Uterus (tissue), 4 donors: ENCODE measurements at places on chromosomes 11 and 22. TPM values are rescaled to one million over a fixed set of nuclear protein-coding genes. Genes with fewer than 3 reads are reported as not detected.
A peak's percentile ranks its signal among the peaks of the same experiment; 100 is the strongest.

DNA sequence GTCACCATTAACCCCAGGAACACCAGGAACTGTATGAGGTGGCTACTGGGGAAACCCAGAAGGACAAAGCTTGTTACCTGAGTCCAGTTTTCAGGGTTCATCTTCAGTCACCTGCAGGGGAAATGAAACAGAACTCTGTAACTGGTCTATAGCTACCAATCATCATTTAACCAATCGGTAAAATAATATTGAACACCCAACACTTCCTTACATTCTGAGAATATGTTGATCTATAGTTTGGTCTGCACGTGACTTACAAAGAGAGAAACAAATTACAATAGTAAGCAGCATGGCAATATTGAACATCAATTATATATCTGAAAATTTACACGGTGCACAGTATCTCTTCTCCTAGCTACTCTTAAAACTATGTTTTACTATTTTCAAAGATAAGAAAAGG is at the start of gene OR6T1:
Gene OR6T1 (minus strand): TSS at position 101 of the 400 bp plus-strand sequence. CDS start 0 bp downstream, at position 101.
- H3K4me1 ChIP-seq: no peaks in the 10 kb centered on the region
- H3K36me3 ChIP-seq: no peaks in the 10 kb centered on the region
- DNase-seq: no peak
- no peak within 1 kb of the TSS for H3K27ac ChIP-seq
- no peaks in the 10 kb centered on the region for H3K27me3 ChIP-seq
- no peak within 1 kb of the TSS for H3K4me3 ChIP-seq

GRCh38 chr11:111320728-111321568 is 22.6 kb downstream of the POU2AF3 start:
- no peak overlapping the region for H3K27ac ChIP-seq
- no peak for DNase-seq
- H3K4me1 ChIP-seq: no peaks in the 10 kb centered on the region
- no peaks in the 10 kb centered on the region for H3K36me3 ChIP-seq

DNA sequence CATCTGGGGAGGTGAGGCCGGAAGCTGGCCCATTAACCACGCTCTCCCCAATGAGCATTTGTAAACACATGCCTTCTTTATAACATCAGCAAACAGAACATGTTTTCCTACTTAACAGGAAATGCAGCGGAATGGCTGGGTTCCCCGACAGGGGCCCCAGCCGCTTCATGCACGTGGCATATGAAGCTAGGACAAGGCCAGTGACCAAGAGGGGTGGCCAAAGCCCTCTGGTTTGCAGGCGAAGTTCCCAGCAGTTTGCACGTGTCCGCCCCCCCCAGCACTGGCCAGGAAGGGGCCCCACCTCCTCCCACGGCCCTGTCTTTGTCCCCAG is 38.7 kb upstream of the LINC01488 start:
- peak overlapping the region; percentile 25 for H3K4me3 ChIP-seq
- DNase-seq: peak; percentile 34
- no peaks in the 10 kb centered on the region for H3K27me3 ChIP-seq
- H3K4me1 ChIP-seq: peaks cover 18% of the 10 kb centered on the region
- H3K27ac ChIP-seq: peak overlapping the region; percentile 70
- H3K36me3 ChIP-seq: no peaks in the 10 kb centered on the region

Gene CDKN1C
- total RNA-seq: 42.0 TPM

Gene SYT7
- 10.0 TPM for total RNA-seq

Gene APOBEC3B
- total RNA-seq: not detected
